T-helper 17 cell (primary cell): ENCODE measurements at places on chromosomes 4 and X.

GRCh38 chr4:154485127-154485773 is 6.3 kb downstream of the DCHS2 start:
- peaks cover 7% of the 10 kb centered on the region for H3K27me3 ChIP-seq
- H3K36me3 ChIP-seq: no peaks in the 10 kb centered on the region
- no peak overlapping the region for H3K4me3 ChIP-seq
- H3K27ac ChIP-seq: no peak overlapping the region
- H3K4me1 ChIP-seq: no peaks in the 10 kb centered on the region

- no peak overlapping the region for H3K27ac ChIP-seq
- H3K27me3 ChIP-seq: no peaks in the 10 kb centered on the region
These were observed 77.4 kb downstream of the ANAPC4 start for GRCh38 chr4:25454476-25454875.

DNA sequence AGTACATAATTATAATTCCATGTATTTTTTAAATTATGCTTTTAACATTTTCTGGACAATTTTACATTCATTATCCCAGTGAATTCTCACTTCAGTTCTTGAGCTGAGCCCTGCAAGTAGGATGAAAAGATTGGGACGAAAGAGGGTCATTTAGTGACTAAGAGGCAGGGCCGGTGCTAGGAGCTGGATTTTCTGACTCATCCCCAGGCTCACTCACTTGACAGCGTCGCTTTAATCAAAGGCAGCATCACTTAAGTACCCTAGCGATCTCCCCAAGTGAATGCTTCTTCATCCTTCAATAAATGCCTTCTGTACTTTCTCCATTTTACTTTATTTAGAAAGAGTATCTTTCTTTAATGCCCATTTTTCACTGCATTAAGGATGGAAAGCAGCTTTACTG is 263.6 kb downstream of the HS3ST1 start:
- no peaks in the 10 kb centered on the region for H3K4me1 ChIP-seq
- no peaks in the 10 kb centered on the region for H3K27me3 ChIP-seq
- no peak overlapping the region for H3K27ac ChIP-seq
- no peak for DNase-seq
- H3K4me3 ChIP-seq: no peak overlapping the region

GRCh38 chr4:183011213-183011907 is 87.7 kb upstream of the WWC2 start:
- peaks cover 43% of the 10 kb centered on the region for H3K27me3 ChIP-seq
- no peaks in the 10 kb centered on the region for H3K36me3 ChIP-seq
- DNase-seq: no peak
- no peak overlapping the region for H3K27ac ChIP-seq

GRCh38 chrX:10781847-10782530 is 161.6 kb upstream of the MID1 start:
- no peak overlapping the region for H3K4me3 ChIP-seq
- H3K27me3 ChIP-seq: no peaks in the 10 kb centered on the region
- H3K4me1 ChIP-seq: no peaks in the 10 kb centered on the region

GRCh38 chrX:118468122-118468521 is 27.5 kb upstream of the DOCK11 start:
- no peak for DNase-seq
- H3K36me3 ChIP-seq: no peaks in the 10 kb centered on the region

DNA sequence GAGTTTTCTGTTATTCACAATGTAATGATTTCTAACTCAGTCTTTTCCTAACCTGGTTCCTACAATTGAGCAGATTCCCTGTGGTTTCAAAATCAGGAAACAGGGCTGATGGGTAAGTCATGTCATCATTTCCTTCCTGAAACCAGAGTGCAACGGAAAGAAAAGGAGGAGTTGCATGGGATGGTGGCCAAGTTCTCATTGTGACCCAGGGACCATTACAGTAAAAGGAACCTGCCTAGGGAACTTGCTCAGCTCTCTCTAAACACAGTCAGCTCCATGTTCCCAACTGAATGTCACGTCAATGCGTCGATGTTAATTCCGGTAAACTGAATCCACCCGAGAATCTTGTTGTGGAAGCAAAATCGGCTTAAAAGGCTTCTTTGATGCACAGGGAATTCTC is 51.2 kb downstream of the LGI2 start:
- DNase-seq: no peak
- peaks cover 5% of the 10 kb centered on the region for H3K4me1 ChIP-seq
- no peak overlapping the region for H3K4me3 ChIP-seq
- H3K27ac ChIP-seq: no peak overlapping the region

DNA sequence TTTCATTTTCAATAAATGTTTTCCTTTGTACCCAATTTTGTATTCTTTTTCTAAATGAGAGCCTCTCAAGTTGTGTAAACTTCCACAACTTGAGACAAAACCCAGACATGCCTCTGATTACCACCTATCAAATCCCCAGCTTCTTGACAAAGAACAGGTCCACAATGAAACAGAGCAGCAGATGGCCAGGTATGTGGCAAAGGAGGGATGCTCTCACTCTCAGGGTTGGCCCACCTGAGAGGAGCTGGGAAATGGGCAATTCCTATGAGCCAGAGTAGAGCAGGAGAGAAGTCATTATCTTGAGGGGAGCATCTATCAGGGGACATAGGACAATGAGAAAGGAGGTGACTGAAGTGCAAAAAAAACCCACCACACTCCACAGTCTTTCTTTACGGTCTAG is 273.5 kb upstream of the FAM241A start:
- no peak overlapping the region for H3K4me3 ChIP-seq
- no peak overlapping the region for H3K27ac ChIP-seq
- no peaks in the 10 kb centered on the region for H3K36me3 ChIP-seq
- H3K27me3 ChIP-seq: no peaks in the 10 kb centered on the region
- H3K4me1 ChIP-seq: no peaks in the 10 kb centered on the region

DNA sequence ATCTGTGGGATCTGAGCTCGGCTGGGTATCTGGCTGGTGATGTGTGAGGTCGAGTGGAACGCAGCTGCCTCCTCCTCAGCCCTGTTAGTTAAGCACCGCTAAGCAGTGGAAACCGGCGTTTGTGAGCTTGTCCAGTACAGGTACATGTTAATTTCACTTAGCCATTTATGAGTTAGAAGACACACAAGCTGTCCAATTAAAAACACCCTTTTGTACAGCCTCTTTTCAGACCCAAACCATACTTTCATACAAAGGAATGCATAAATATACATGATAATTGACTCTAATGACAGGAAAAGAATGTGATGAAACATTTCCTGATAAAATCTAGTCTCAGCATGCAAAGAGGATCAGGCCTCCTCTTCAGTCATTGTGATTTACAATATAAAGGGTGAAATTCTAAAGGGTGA is 163.6 kb upstream of the FAT1 start:
- H3K4me3 ChIP-seq: no peak overlapping the region
- H3K27ac ChIP-seq: no peak overlapping the region
- H3K36me3 ChIP-seq: no peaks in the 10 kb centered on the region
- no peaks in the 10 kb centered on the region for H3K27me3 ChIP-seq
- H3K4me1 ChIP-seq: no peaks in the 10 kb centered on the region

DNA sequence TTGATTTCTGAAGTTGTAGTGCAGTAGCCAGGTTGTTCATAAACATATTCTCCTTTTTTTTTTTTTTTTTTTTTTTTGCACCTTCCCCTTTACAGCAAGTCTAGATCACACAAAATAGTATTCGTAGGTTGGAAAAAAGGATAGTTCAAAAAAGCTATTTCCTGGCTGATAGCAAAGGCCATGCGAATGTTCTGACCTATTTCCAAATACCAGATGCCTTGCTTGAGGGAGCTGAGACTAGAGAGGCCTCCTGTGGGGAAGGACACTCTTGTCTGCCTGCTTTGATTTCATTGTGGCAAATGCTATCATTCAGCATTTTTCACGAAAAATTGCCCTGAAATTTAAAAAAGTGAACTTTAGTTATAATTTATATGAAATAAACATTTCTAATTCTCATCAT is 111.4 kb downstream of the MAD2L1 start:
- no peaks in the 10 kb centered on the region for H3K4me1 ChIP-seq
- DNase-seq: no peak

DNA sequence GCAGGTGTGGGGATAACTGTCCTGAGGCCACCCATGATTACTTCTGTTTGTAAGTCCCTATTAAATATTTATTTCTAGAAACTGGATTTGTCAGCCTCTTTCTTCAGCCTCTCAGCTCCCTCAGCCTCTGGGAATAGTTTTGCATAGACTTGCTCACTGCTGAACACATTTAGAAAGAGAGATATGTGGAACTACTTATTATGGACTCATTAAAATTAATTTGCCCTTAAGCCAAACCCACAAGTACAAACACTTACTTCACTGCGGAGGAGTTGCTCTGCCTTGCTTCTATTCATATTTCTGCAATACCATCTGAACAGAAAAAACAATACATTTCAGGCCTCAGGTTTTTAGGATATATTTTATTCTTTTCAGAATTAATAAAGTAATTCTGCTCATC is 22.4 kb upstream of the TXK start:
- DNase-seq: no peak
- H3K36me3 ChIP-seq: peaks cover 4% of the 10 kb centered on the region
- H3K4me3 ChIP-seq: no peak overlapping the region

GRCh38 chr4:10295301-10295700 is 161.9 kb downstream of the ZNF518B start:
- peaks cover 2% of the 10 kb centered on the region for H3K36me3 ChIP-seq
- no peaks in the 10 kb centered on the region for H3K4me1 ChIP-seq
- no peak overlapping the region for H3K4me3 ChIP-seq
- H3K27ac ChIP-seq: no peak overlapping the region
